Activated CD4-positive, alpha-beta memory T cell treated with anti-CD3 and anti-CD28 coated beads for 36 hours (primary cell): ENCODE measurements at places on chromosomes 1 and 21. TPM values are rescaled to one million over a fixed set of nuclear protein-coding genes. Genes with fewer than 3 reads are reported as not detected.

FYB2 gene
- total RNA-seq = not detected

FCGR3A gene
- not detected for total RNA-seq

RHBG gene
- total RNA-seq = not detected

NR5A2 gene
- total RNA-seq = not detected

TCP10L gene
- 0.50 TPM for total RNA-seq

KRTAP19-1 gene
- not detected for total RNA-seq

JUN gene
- total RNA-seq = 13.2 TPM

KRTAP21-1 gene
- total RNA-seq = not detected

S100A12 gene
- not detected for total RNA-seq

TRIM63 gene
- 0.19 TPM for total RNA-seq

GBP7 gene
- not detected for total RNA-seq

PADI2 gene
- total RNA-seq = not detected

FAM3B gene
- total RNA-seq = not detected

RIMS3 gene
- 4.0 TPM for total RNA-seq

ATF3 gene
- total RNA-seq = 51.5 TPM

METTL18 gene
- 10.9 TPM for total RNA-seq

BPNT1 gene
- 20.5 TPM for total RNA-seq

NUDT17 gene
- total RNA-seq = 3.8 TPM
